ENCODE measurements at places on chromosomes 12 and 14. TPM values are rescaled to one million over a fixed set of nuclear protein-coding genes. Genes with fewer than 3 reads are reported as not detected.

The CELA1 gene
- not detected for total RNA-seq

The RAB3IP gene
- 85.6 TPM for total RNA-seq

The NEDD1 gene
- total RNA-seq, result 24.9 TPM

DNA sequence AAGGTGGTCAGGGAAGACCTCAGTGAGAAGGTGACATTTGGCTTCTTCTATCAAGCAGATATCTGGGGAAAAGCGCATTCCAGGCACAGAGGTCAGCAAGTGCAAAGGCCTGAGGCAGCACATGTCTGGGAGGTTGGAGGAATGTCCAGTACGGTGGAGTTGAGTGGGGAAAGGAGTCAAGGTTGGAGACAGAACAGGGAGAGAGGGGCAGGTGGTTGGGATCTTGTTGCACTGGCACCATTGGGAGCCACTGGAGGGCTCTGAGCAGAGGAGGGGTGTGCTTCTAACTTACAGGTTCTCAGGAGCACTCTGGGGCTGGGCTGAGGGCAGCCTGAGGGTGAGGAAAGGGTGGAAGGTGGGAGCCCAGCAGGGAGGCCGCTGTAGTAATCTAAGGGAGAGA is 52.1 kb downstream of the EID3 start:
- H3K36me3 ChIP-seq, result peaks cover 4% of the 10 kb centered on the region
- H3K4me3 ChIP-seq, result no peak overlapping the region
- no peaks in the 10 kb centered on the region for H3K4me1 ChIP-seq
- no peak for DNase-seq

DNA sequence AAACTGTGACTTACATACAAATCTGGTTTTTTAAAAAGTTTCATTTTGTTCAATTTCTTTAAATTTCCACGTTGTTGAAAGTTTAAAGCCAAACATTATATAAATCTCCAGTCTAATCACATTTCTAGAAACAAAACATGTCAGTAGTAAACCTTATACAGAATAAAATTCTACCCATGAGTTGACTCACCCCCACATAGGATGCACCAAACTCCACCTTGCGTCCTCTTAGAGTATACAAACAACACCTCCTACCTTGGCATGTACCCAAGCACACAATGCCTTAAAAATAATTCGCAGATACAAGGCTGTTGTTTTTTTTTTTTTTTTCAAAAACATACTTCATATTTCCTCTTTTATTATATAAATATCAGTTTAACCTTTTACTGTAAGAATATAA is 3.3 kb downstream of the FBXL14 start:
- no peaks in the 10 kb centered on the region for H3K27me3 ChIP-seq
- peaks cover 5% of the 10 kb centered on the region for H3K36me3 ChIP-seq
- DNase-seq, result no peak
- peak overlapping the region; percentile 66 for H3K4me3 ChIP-seq

DNA sequence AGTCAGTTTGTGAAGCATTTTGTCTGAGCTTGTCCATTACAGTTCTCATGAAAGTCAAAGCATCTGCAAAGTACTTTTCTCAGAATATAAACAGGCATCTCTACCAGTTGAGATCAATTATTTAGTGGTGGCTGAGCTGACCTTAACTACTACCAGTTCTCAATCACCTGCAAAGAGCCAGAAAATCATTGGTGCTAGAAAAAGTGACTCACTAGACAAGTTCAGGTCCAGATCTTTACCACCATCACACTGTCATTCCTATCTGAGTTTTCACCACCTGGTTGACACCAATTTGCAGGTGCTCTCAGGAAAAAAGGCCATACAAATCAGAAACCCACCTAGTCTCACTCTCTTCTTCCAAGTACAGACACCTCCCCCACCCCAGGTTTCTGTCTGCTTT is 33.3 kb downstream of the ITPR2 start:
- no peak overlapping the region for H3K27ac ChIP-seq
- peaks cover 4% of the 10 kb centered on the region for H3K36me3 ChIP-seq
- no peak for DNase-seq
- H3K27me3 ChIP-seq, result no peaks in the 10 kb centered on the region
- H3K4me3 ChIP-seq, result no peak overlapping the region
- peaks cover 9% of the 10 kb centered on the region for H3K4me1 ChIP-seq

DNA sequence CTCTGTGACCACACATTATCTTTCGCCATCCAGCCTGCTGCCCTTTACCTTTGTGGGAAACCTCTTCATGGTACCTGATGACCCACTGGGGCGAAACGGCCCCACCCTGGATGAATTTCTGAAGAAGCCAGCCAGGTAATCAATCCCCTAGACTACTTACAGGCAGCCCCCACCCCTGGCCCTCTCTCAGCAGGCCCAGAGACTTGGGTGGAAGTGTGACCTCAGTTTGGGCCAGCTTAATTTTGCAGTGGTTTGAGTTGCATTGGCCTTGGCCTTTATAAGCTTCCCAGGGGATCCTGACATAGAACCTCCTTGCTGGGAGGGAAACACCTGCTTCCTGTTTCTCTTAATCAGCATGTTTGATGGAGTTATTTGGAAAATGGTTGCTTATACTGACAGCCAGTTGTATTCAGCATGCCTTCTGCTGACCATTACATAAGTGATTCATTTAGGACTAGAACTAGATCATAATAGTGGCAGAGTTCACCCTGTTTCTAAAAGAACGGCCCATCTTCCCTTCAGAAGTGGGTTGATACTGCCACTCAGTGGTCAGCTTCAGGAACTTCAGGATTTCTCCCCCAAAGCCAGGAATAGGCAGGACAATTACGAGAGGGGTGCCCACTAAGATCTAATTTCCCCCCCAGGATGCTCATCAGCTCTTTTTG is 6.1 kb downstream of the SDR39U1 start:
- DNase-seq, result no peak
- H3K27ac ChIP-seq, result no peak overlapping the region
- H3K36me3 ChIP-seq, result peaks cover 20% of the 10 kb centered on the region
- no peak overlapping the region for H3K4me3 ChIP-seq
- H3K4me1 ChIP-seq, result peaks cover 20% of the 10 kb centered on the region

DNA sequence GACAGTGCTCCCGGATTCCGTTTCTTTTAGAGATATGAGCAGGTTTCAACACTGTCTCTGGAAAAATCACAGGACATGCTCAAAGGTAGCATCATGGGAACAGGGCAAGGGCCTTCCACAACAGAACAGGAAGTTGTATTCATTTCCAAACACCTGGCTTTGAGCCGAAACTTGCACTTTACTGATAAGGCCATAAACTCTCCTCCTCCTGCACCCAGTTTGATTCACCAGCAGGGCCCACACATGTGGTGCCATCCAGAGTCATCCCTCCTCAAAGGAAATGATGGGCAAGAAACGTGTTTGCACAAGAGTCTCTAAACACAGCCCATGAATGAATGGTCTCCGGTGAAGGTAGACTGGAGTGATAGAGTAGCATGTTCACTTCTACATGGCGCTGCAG is 268.4 kb upstream of the FKBP4 start:
- H3K27me3 ChIP-seq, result peaks cover 41% of the 10 kb centered on the region
- DNase-seq, result no peak
- H3K27ac ChIP-seq, result no peak overlapping the region
- H3K4me3 ChIP-seq, result no peak overlapping the region
- H3K36me3 ChIP-seq, result no peaks in the 10 kb centered on the region
